CD14-positive monocyte (primary cell): ENCODE measurements at places on chromosomes 4 and X. TPM values are rescaled to one million over a fixed set of nuclear protein-coding genes. Genes with fewer than 3 reads are reported as not detected.

DNA sequence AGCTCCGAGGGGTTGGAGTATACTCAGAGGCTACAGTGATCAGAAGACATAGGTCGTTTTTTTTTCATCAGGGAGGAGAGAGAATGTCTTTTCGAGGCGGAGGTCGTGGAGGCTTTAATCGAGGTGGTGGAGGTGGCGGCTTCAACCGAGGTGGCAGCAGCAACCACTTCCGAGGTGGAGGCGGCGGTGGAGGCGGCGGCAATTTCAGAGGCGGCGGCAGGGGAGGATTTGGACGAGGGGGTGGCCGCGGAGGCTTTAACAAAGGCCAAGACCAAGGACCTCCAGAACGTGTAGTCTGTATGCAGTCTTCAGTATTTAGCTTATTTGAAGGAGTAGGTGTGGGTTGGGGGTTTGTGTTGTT lies 500 bp downstream of the GAR1 start:
- no peak for DNase-seq

DNA sequence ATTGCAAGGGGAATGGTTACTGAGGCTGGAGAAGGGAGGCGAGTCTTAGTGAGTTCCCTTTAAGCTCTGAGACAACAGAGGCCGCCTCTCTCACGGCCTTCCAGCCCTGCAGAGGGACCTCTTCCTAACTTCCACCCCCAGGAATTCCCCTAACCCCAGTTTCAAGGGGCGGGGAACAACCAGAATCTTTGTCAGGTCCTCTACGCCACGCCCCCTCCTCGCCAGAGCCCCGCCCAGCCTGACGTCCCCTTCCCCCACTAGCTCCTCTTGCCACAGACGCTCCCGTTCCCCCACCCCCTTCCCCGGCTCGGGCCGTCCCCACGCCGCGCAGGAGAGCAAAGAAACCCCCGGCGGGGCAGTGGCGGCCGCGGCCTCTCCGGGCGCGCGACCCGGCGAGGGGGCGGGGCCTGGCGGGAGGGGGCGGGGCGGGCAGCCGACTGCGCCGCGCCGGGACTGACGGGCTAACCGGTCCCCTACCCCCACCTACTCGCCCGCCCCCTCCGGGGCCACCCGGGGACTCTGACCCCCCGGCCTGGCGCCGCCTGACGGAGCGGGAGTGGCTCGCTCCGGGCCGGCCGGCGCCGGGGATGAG lies 12.3 kb upstream of the TMEM156 start:
- DNase-seq: peak; percentile 97

- no peak for DNase-seq
Measured at GRCh38 chr4:18508786-18509185, 487.2 kb upstream of the LCORL start.

DNA sequence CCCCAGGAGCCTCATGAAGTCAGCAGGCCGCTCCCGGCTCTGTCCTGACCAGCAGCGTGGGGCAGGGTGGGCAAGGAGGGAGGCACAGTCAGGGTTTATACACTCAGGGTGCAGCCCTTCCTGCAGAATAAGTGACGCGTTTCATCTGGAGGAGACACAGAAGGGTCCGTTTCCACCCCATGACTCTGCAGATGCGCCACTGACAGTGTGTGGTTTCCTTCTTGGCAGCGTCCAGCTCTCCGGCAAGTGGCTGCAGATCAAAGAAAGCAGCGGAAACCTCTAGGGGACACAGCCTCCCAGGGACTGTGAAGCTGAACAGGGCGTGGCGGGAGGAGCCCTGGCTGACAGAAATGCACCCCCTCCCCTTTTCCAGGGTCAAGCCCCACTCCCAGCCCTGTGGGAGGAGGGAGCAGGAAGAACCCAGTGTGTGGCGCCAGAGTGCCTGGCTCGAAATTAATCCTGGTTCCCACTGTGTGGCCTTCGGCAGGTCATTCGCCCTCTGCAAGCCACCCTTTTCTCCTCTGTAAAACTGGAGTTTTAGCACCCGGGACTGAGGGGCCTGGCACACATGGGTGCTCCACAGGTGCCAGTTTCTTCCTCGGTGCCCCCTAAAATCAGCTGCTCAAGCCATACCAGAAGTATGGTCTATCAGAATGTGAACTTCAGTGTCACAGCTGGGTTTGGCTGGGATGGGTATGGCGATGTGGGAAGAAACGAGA lies 17.3 kb upstream of the TBC1D14 start:
- peak; percentile 77 for DNase-seq

DNA sequence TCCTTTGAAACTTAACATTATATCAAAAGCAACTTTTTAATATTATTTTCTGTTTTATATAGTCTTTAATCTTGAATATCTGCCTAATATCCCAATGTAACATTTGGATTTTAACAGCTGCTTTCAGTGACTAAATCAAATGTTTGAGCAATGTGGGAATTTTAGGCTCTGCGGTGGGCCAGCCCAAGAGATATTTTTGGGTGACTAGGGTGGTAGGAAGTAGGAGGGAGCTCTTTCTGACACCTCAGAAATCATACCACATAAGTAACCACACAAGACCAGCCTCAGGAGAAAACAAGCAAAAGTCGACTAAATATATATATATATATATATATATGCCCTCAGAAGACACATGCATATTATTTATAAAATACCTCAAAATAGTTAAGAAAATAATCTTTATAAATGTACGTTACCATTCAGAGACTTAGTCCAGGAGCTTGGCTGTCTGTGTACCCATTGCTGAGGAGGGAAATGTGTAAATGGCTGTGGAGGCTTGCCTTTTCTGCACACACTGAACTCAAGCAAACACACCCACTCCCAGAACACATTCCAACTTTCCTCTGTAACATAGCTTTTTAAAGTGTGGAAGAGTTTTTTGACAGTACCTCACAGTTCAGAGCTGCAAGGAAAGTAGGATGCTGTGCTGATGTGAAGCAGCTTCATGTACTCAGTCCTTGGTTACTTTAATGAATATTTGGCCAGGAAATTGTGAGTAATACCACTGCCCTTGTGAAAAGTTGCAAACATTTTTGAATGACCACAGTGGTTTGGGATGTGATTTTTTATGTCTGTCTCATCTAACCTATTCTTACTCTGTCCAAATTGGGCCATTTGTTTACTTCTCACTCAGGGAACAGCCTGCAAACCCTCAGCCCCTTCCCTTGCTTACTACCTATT lies at the start of gene RTL3:
TSS of gene RTL3 (minus strand) at position 484 of the 900 bp plus-strand sequence. CDS start 908 bp downstream, outside the sequence.
- peak; percentile 3 for DNase-seq

GRCh38 chr4:98203332-98204235 lies 57.6 kb upstream of the RAP1GDS1 start:
- no peak for DNase-seq

DNA sequence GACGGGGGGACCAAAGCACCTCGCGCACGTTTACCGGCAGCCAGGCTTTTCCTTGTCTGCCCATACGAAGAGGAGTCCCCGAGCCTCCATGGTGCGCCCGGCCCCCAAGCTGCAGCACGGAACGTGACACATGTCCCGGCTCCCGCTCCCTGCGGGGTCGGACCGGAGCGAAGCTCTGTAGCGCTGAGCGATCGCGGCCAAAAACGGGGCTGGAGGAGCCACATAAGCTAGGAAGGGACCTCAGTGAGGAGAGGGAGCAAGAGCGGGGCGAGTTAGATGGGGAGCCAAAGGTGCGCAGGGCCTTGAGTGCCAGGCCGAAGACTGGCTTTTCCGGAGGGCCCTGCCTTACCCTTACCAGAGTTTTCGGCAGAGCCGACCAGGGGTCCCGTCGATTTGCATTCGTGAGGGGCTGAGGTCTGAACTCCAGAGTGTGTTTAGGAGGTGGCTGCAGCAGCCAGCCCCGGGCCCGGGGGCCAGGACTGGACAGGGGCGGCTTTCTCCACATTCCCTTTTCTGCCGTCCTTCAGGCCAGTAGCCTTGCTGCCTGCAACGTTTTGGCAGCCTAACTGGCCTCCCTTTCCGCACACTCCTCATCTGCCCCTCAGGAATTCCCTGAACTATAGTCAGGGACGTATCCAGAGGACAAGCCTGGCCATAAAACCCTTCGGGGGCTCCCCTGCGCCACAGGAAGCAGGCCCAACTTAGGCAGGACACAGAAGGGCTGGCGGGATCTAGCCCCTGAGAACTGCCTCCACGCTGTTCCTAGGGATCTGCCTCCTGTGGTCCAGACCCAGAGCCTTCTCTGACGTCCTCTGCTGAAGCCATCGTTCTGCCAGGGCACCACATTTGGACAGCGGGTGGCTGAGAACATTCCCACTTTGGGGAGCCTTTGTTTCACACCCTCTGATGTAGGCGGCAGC lies 689 bp downstream of the SSR4 start:
- no peak for DNase-seq

GRCh38 chrX:24646745-24647182 lies 383 bp downstream of the PCYT1B start:
- peak; percentile 3 for DNase-seq

DNA sequence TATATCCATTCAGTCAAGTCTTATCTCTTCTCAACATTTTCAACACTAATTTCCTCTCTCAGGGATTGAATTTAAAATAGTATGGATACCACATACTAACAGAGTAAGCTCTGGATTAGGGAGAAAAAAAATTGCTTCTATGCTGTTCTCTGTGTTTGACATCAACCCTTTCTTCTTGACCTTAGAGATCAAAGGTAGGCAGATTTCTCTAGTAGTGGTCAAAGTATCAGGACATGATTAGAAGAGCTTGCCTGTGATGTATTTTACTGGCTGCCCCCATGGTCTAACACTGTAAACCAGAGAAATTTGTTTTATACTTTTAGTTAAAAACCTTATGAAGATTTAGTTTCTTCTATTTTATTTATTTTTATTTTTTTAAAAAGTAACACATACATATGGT lies 8.3 kb downstream of the ADH6 start:
- DNase-seq: no peak

GRCh38 chr4:184765473-184766340 lies 31.8 kb upstream of the CENPU start:
- DNase-seq: no peak

- peak; percentile 60 for DNase-seq
Measured at GRCh38 chrX:119516157-119516702, 48.0 kb downstream of the SLC25A5 start.

- no peak for DNase-seq
Measured at GRCh38 chr4:8336412-8337075, 67.0 kb downstream of the HTRA3 start.

- DNase-seq: no peak
Measured at GRCh38 chr4:185800266-185800945, 11.6 kb downstream of the SORBS2 start.

GRCh38 chr4:113955411-113955810 lies 24.0 kb downstream of the ARSJ start:
- no peak for DNase-seq

- peak; percentile 34 for DNase-seq
Measured at GRCh38 chr4:153249199-153250041, 45.2 kb downstream of the TRIM2 start.

DNA sequence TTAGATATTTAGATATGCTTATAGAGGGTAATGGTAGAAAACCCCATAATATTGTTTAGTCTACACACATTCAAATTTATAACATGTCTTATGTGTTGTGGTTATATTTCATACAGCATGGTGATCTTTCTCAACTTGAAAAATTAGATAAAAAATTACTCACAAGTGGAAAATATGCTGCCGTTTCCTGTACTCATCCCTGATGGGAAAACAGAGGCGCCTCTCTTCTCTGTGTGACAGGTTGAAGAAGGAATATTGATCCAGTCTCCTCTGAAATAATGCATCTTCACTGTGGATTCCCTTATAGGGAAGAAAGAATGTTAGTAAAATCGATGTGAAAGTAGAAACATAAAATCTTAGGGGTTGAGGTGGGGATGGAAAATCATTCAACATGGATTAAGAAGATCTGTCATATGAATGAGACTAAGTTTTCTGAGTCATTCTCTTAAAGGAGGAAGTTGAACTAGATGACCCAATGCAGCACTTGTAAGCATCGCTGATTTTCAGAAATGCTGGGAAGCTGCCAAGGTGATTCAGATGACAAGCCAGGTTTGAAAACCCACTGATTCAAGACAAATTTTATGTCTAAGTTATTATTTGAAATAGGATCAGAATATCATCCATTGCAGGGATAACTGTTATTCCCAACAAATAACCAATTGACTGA lies 70.7 kb downstream of the ANKRD50 start:
- peak; percentile 87 for DNase-seq

DNA sequence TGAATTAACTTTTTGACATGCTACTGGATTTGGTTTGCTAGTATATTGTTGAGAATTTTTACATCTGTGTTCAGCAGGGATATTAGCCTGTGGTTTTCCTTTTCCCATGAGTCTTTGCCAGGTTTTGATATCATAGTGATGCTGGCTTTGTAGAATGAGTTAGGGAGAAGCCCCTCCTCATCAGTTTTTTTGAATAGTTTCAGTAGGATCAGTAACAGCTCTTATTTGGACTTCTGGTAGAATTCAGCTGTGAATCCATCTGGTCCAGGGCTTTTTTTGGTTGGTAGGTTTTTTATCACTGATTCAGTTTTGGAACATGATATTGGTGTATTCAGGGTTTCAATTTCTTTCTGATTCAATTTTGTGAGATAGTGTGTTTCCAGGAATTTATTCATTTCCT lies 790.4 kb upstream of the GRID2 start:
- DNase-seq: no peak

DNA sequence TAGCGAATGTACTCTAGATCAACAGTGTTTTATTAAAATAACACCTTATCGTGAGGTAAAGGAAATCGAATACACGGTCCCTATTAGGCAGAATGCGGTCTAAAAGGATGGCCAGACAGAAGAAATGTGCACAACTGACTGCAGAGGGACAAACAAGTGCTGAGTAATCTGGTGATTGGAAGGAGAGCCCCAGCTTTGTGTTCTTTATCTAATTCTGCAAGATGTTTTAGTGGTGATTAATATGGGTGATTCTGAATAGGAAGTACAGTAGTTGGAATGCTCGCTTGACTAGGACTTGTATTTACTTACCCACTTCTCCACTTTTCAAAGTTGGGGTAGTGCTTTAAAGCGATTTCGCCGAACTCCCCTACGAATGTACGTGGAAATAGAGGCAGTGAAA lies 1.2 kb downstream of the WDR44 start:
- DNase-seq: peak; percentile 39

DNA sequence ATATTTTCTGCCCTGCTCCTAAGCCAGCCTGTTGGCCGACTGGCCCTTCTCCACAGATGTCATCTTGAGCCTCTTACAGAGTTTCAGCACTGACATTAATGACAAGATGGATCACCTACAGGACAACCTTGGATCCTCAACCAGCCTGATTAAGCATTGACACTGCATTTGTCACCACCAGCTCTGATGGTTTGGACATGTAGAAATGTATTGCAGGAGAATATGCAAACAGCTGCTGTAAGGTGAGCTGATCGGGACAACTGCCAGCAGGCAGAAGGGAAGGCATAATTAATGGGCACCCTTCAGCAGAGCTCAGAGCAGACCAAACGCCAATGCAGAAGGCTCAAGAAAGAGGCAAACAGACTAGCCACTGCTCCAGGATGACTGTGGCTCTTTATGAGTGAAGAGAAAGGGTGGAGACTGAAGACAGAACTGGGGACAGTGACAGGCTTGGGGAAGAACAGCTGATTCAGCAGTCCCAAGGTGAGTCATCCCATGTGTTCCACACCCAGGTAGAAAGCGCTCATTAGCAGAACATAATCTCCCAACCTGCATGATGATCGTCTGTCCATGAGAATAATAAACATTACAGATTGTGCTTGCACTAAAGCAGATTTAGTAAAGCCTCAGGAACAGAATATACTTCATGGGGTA lies 6.7 kb downstream of the CORIN start:
- DNase-seq: no peak

GRCh38 chr4:156312261-156312847 lies 358.7 kb upstream of the CTSO start:
- DNase-seq: no peak

Gene DCAF4L1
- not detected for polyA plus RNA-seq

Gene CLIC2
- polyA plus RNA-seq: 2.0 TPM

Gene VCX
- not detected in 2 replicates for polyA plus RNA-seq

Gene GPRIN3
- 1.1 TPM for polyA plus RNA-seq
